ENCODE measurements at places on chromosomes 5 and 9.

- DNase-seq: no peak
These were observed 1888.4 kb downstream of the MAT2B start for GRCh38 chr5:165393839-165394238.

- no peak for DNase-seq
These were observed 75.0 kb upstream of the FRRS1L start for GRCh38 chr9:109242014-109242413.

DNA sequence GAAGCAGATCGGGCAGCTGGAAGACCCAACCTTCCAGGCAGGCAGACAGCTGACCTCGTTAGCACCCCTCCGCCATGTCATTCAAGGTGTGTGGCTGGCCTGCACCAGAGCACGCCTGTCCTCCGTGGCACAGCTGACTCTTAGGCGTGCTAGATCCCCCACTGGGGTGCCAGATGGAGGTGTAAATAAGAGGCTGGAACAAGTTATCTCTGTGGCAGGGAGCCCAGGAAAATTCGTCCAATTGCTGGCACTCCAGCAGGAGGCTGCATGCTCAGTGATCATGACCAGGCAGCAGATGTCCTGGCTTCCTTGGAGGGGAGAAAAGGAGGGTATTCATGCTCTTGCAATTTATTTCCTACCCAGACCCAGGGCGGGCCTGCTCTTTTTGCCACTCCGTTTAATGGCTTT, 7.8 kb upstream of the ALDOB start:
- no peak for DNase-seq

DNA sequence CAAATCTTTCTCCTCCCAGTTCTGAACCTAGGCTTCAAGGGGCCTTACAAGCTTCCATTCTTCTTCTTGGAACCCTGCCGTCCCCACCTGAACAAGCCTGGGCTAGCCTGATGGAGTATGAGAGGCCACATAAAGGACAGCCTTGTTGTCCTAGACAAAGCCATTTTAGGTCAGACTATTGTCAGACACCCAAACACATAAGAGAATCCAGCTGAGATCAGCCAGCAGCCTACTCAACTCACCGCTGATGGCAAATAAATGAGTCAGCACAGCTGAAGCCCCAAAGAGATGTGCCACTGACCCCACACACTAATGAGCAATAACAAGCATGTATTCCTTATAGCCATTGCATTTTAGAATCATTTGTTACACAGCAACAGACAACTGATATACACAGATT, 33.8 kb downstream of the SVEP1 start:
- no peak for DNase-seq

DNA sequence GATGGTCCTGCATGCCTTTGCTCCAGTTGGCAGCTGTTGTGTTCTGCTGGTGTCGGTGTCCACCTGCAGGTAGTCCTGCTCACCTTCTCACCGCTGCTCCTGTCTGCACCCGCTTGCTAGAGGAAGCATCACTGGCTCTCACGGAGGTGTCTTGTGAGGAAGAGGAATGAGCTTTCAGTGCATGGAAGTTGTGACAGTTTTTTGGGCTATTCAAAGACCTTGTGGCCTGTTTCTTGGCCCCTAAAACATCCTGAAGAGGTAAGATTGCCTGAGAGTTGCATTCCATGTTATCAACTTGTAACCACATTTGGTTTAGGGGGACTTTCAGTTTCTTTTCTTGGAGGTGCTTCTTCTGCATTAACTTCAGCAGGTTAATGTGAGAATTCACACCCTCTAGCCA, 85.6 kb downstream of the MACROH2A1 start:
- DNase-seq: no peak

- no peak for DNase-seq
These were observed 71.2 kb downstream of the MTAP start for GRCh38 chr9:21873540-21874221.

- DNase-seq: no peak
These were observed 7.6 kb upstream of the ZNF618 start for GRCh38 chr9:113868501-113868900.

GRCh38 chr5:155919725-155920124, 407.2 kb upstream of the SGCD start:
- DNase-seq: no peak

DNA sequence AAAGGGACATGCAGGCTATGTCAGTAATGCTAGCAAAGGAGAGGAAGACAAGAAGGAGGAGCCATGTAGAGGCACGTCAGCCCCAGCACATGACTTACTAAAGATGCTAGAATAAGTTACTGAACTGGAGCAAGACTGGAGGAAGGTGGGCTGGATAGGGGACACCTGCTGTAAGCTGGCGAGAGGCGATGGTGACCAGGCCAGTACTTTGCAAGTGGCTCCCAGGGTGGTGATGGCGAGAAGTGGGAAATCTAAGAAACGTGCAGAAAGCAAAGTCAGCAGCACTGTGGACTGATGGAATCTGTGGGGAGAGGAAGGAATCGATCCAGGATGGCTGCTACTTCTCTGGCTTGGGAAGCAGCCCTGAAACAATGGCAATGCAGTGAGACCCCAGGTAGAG, 617.1 kb upstream of the ADAMTS16 start:
- no peak for DNase-seq

- no peak for DNase-seq
These were observed 69.0 kb downstream of the TRIO start for GRCh38 chr5:14211818-14212803.

All from activated CD8-positive, alpha-beta memory T cell treated with anti-CD3 and anti-CD28 coated beads, Interleukin-2, amount 50 U/mL, for 4 hours (primary cell).